Spleen (tissue), 13 donors: ENCODE measurements at places on chromosomes 1 and 21.
A peak's percentile ranks its signal among the peaks of the same experiment; 100 is the strongest.

GRCh38 chr1:3056641-3057040, 12.4 kb upstream of the PRDM16 start:
- DNase-seq = no peak

- no peak for DNase-seq
These were observed 14.1 kb upstream of the IL10 start for GRCh38 chr1:206786212-206786886.

DNA sequence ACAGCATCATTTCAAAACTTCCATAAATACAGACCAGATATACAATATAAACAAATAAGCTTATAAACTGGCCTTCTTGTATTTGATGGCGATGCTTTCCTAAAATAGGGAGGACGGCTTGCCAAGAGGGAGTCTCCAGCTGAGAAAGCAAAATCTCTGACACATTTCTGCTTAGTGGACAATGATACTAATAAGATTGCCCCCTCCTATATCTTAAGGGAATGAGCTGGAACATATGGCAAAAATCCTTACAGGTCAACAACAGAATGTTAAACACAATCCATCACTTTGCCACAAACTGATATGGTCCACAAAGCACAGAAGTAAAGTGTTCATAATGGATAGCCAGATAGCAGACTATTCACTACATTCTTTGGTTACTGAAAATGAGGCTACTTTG, 7.1 kb upstream of the GADD45A start:
- DNase-seq = no peak

DNA sequence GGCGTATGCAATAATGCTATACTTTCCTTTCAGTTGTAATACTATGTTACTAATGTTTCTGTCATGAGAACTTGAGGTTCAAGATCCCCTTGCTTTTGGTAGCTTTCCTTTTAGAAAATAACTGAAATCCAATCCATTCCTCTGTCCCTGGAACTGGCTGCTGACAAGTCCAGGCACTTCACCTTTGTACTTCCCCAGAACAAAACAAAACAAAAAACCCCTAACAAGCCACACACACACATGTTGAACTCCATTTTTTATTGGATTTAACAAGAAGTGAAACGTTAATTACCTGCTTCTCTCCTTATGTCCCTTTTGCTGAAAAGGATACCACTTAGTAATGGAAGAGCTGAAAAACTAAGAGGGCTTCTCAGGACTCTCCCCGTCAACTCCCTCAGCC, 26.1 kb upstream of the SDC3 start:
- DNase-seq = no peak

- no peak for DNase-seq
These were observed 124.7 kb downstream of the EIF4G3 start for GRCh38 chr1:21052034-21052433.

DNA sequence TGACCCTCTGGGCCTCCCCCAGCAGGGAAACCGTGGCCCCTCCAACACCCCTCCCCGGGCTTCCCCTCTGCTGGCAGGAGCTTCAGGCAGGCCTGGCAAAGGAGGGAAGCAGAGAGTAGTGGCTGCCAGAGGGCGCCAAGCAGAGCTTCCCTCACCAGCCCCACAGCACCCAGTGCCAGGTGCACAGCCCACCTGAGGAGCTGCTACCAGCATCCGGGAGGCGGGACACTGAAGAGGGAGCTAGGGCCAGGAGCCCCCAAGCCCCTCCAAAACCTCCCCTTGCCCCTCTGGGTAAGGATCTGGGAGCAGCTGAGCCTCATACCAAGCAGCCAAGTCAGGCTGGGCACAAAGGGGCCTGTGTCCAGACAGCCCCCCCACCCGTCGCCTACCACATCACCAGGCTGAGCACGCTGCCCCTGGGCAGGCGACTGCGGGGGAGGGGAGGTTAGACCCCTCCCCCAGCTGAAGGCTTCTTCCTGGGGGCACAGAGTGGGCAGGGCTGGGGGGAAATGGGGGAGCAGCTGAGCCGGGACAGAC, 19.6 kb downstream of the CCDC24 start:
- DNase-seq = no peak

- peak; percentile 90 for DNase-seq
These were observed 1.3 kb downstream of the ZBTB7B start for GRCh38 chr1:155003766-155004351.

GRCh38 chr1:201021630-201022492, 1.7 kb downstream of the KIF21B start:
- peak; percentile 84 for DNase-seq

GRCh38 chr1:43440358-43440757, 13.4 kb downstream of the HYI start:
- peak; percentile 54 for DNase-seq

DNA sequence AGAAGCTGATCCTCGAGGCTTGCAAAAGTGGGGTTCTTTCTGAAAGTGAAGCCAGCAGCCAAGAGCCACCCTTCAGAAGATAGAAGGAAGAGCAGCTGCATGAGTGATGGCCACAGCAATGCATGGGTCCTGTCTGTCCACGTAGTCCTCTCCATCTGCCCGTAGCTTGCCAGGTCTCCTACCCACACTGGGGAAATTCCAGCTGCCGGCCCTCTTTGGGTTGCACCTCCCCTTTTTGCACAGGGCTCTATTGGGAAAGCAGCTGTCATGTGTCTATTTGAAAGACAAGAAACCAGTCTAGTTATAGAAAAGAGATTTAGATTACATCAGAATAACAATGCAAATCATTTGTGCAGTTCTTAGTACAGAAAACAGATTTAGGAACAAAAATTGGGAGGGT, 204.4 kb downstream of the GIPC2 start:
- no peak for DNase-seq

DNA sequence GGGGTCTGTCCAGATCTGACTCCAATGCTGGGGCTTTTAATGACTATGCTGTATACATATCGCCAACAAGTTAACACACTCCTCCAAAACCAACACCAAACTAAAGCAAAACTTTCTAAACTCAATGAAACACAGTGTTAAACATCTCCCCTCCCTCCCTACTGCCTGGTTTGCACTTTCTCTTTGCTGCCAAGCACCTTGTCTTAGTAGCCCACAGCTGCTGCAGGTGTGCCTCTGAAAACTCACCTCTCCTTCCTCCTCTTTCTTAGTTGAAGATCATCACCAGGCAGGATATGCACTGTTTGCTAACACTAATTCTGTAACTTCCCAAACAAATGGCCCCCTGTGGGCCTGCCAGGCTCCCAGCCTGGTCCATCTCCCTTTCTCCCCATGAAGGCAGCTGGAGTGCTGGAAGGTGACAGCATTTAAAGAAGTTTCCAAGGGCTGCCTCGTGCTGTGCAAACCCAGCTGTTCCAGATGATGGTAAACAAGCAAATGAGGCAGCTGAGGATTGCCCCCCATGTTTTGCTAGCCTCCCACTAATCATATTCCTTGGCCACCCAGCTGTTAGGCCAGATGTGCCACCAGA, 213.7 kb downstream of the ASTN1 start:
- DNase-seq = no peak

- no peak for DNase-seq
These were observed 86.0 kb downstream of the PBX1 start for GRCh38 chr1:164644774-164645644.

DNA sequence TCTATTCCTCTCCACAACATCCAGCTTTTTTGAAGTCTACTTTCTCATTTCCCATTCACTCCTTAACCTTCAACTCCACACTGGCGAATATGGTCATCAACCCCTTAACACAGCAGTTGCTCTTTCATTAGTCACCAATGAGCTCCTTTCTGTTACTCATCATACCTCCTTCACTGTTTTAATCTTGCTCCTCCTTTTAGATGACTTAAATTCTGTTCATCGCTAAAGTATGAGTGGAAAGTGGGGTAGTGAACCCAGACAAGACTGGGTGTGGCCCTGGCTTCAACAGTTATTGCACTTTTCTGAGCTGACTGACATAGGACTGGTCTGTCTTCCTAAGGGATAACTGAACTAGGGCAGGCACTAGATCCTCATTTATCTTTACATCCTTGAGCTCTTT, 51.3 kb downstream of the AKT3 start:
- DNase-seq = no peak

- DNase-seq = no peak
These were observed 65.3 kb downstream of the NIBAN1 start for GRCh38 chr1:184909019-184909418.

DNA sequence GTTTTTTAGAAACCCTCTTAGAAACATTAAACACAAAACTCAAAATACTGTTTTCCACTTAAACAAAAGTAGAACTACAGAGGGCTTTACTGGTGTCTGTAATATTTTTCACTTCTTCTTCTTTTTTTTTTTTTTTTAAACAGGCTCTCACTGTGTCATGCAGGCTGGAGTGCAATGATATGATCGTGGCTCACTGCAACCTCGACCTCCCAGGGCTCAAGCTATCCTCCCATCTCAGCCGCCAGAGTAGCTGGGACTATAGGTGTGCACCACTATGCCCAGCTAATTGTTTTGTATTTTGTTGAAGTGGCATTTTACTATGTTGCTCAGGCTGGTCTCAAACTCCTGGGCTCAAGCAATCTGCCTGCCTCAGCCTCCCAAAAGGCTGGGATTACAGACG, 194.8 kb downstream of the DAB1 start:
- no peak for DNase-seq

- DNase-seq = peak; percentile 42
These were observed 190.0 kb upstream of the EDN2 start for GRCh38 chr1:41674522-41674921.

DNA sequence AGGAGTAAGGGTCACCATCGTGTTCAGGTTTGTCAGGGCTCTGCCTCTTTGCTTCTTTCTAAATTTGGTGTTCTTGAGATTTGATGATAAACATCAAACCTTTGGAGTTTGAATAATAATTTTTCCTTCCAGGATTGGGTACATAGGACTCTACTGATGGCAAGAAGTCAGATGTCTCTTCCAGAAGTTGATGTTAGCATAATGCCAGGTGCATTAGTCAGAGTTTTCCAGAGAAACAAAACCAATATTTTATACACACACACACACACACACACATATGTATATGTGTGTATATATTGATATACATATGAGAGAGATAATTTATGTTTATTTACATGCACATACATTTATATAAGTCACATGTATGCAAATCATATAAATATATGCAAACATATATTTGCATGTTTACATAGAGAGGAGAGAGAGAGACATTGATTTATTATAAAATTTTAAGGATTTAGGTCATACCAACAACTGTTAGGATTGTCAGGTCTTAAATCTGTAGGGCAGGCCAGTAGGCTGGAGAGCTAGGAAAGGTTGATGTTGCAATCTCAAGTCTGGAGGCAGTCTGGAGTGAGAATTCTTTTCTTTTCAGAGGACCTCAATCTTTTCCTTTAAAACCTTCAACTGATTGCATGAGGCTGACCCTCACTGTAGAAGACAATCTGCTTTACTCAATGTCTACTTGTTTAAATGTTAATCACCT, 199.2 kb downstream of the HLX start:
- DNase-seq = no peak

DNA sequence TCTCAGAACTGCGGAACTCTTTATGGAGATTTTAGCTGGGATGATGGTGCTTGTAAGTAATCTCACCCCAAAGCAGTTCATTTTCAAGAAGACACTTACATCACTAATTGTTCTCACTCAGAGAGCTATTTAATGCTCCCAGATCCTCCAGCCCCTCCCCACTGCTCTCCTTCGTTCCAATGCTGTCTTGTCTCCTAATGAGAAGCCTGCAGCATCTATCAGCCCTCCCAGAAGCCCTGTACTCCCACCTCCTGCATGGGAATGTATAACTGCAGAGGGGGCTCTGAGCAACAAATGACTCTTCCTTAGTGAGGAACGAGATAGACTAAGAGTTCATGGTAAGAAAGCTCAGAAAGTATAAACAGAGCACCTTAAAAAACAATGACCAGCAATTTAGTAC, 377.4 kb upstream of the RUNX1 start:
- DNase-seq = no peak

- DNase-seq = no peak
These were observed 7.0 kb upstream of the LIN28A start for GRCh38 chr1:26403656-26404055.

DNA sequence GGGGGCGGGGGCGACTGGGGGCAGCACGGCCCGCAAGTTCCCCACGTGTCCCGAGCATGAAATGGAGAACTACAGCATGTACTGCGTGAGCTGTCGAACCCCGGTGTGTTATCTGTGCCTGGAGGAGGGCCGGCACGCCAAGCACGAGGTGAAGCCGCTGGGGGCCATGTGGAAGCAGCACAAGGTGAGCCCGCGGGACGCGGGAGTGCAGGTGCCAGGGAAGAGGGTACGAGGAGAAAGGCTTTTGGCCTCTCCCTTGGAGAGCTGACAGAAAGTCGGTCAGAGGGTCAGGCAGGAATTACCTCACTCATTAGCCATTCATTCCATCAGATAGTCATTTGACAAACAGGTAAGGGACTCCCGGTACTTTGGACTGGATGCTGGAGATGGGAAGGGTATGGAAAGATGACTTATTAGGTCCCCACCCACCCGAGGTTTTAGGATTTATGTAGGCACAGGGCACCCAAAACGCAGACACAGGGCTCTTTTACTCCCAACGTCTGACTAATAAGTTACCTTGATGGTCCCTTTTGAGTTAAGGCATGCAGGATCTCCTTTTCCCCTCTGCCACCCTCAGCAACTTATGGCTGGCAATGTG, 2.1 kb downstream of the TRIM67 start:
- DNase-seq = no peak
